ENCODE measurements at places on chromosomes 11 and 22. TPM values are rescaled to one million over a fixed set of nuclear protein-coding genes. Genes with fewer than 3 reads are reported as not detected.

RIMBP3B gene
- 0.71 TPM for total RNA-seq

CATSPERZ gene
- total RNA-seq, result 2.7 TPM

GUCY1A2 gene
- total RNA-seq, result 0.08 TPM

KRTAP5-7 gene
- total RNA-seq, result not detected

JAML gene
- not detected for total RNA-seq
